ENCODE measurements at places on chromosomes 4 and X.

- DNase-seq: peak; percentile 2
These were observed 113.4 kb upstream of the FAM241A start for GRCh38 chr4:112031712-112032328.

GRCh38 chr4:75555294-75556164 is at the start of gene ODAPH:
TSS of gene ODAPH (plus strand) at chr4:75556066. CDS start at chr4:75556083, 17 bp downstream.
- DNase-seq: no peak

GRCh38 chr4:38675146-38676121 is 11.4 kb downstream of the KLF3 start:
- peak; percentile 86 for DNase-seq

- no peak for DNase-seq
These were observed 367.3 kb downstream of the GRIA2 start for GRCh38 chr4:157587681-157588423.

GRCh38 chr4:2082627-2083026 is 23.5 kb downstream of the NAT8L start:
- no peak for DNase-seq

GRCh38 chr4:185697488-185697887 is 114.5 kb downstream of the SORBS2 start:
- DNase-seq: no peak

GRCh38 chr4:83382850-83383249 is 48.2 kb upstream of the HPSE start:
- no peak for DNase-seq

GRCh38 chrX:42776195-42776594 is 1.8 kb downstream of the PPP1R2C start:
- DNase-seq: no peak

GRCh38 chr4:17809667-17810066 is 890 bp downstream of the DCAF16 start:
- DNase-seq: peak; percentile 17

GRCh38 chr4:48799157-48799556 is 19.1 kb upstream of the FRYL start:
- DNase-seq: no peak

DNA sequence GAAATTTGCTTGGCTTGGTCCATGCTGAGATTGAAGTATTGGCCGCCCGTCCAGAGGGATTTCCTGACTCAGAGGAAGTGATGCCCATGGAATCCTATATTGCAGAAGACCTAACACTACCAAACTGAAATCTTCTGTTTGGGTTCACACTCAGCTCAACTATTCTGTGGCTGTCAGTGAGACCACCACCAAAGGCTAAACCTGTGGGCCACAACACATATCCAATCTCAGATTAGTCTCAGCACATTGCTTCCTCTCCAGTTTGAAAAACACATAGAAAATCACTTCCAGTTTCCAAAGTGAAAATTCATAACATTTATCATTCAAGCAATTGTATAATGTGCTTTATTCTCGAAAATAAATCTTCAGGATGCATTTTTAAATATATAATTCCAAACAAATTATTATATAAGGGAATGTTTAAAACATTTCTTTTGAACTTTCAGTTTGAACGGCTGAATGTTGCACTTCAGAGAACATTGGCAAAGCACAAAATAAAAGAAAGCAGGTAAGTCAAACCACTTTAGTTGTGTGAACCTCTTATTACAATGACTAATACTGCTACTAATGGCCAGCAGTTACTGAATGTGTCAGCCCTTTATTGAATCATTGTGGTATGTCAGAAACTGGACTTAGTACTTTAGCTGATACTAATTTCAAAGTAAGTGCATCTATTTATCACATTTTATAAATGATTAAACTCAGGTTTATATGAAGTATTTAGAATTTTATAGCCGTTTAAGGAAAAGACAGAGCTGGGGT is 37.0 kb downstream of the GUCY1A1 start:
- no peak for DNase-seq

GRCh38 chr4:182749667-182750167 is 167.5 kb downstream of the DCTD start:
- no peak for DNase-seq

DNA sequence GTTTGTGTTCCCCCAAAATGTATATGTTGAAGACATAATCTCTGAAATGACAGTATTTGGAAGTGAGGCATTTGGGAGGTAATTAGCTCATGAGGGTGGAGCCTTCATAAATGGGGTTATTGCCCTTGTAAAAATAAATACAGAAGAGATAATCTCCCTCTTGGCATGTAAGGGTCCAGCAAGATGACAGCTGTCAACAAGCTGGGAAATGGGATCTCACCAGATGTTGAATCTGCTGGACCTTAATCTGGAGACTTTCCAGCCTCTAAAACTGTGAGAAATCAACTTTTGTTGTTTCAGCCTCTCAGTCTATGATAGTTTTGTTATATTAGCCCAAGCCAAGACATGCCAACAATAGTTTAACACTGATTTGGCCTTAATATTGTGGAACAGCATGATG is 438.2 kb upstream of the PCDH7 start:
- DNase-seq: no peak

- DNase-seq: no peak
These were observed 193.1 kb upstream of the PITX2 start for GRCh38 chr4:110815950-110816349.

- DNase-seq: no peak
These were observed 48.4 kb downstream of the BCORL1 start for GRCh38 chrX:130030826-130031225.

DNA sequence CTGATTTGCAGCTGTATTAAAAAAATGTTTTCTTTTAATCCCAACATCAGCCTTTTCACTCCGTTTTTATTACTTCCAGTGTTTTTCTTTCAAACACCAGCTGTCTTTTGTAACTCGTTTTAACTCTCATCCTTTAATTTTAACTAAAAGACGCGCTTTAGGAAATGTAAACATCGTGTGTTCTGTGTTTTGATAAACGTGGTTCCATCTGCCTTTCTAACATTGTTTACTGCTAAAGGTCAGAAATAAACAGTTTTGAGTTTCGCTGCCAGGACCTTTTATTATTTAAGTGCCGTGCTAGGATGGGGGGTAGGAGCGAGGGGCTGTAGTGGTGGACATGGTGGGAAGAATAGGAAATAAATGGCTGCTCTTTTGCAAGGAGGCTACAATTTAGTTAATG is 1.5 kb downstream of the N4BP2 start:
- no peak for DNase-seq

DNA sequence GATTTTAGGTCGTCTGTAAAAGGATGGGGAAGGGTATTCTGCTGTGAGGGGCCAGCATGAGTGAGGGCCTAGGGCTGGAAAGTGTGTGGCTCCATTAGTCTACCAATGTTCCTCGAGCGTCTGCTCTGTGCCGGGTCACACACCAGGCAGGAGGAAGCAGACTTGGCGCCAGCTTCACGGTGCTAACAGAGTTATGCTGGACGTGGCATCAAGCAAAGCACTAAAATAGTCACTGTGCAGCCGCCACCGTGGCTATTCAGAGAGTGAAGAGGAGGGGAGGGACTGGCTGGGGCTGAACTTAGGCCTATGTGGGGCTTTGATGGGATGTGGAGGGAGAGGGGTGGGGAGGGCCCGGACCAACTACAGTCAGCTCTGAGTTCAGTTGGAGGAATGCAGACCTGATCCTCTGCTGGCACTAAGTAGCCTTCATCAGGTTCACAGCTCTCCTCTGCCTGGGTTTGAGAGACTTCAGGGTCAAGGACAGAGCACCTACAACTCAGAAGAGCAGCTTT is 83.9 kb upstream of the MSX1 start:
- no peak for DNase-seq

DNA sequence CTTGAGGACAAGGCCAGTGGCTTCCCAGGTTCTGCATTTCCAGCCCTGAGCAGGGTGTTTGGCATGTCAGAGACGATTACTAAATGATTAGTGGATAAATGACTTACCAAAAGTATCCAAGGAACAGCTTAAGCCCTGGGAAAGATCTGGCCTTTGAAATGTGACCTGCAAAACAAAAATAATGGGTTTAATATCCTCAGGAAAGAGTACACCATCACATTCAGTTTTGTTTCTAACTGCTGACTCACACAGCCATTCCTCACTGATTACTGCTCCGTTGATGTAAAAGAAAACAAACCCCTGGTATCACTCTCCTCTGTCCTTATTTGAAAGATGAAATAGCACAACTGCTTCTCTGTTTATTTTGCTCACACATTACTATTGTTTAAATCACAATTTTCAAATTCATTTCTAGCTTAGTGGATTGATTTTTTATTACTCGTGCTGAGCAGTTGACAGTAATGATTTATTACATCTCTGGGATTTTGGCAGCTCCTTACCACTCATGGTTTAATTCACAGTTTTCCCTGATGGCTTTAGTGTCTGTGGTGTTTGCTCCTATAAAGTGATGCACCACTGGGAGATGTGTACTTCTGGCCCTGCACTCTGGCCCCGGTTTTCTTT is 117.0 kb downstream of the CBLL2 start:
- no peak for DNase-seq
